GM13976 (cell line): ENCODE measurements at places on chromosomes 1 and 21.
A peak's percentile ranks its signal among the peaks of the same experiment; 100 is the strongest.

- DNase-seq = no peak
Observed at GRCh38 chr21:31213787-31214186, 130.3 kb downstream of the TIAM1 start.

- DNase-seq = no peak
Observed at GRCh38 chr1:155379180-155379579, 58.5 kb downstream of the RUSC1 start.

GRCh38 chr1:182869241-182869666, 30.1 kb downstream of the DHX9 start:
- DNase-seq = no peak

DNA sequence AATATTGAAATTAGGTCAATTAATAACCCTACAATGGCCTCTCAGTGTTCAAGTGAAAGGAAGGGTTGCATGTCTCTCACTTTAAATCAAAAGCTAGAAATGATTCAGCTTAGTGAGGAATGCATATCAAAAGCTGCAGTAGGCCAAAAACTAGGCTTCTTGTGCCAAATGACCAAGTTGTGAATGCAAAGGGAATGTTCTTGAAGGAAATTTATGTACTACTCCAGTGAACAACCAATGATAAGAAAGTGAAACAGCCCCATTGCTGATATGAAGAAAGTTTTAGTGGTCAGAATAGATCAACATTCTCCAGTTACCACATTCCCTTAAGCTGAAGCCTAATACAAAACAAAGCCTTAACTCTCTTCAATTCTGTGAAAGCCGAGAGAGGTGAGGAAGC, 10.0 kb downstream of the MAEL start:
- DNase-seq = no peak

DNA sequence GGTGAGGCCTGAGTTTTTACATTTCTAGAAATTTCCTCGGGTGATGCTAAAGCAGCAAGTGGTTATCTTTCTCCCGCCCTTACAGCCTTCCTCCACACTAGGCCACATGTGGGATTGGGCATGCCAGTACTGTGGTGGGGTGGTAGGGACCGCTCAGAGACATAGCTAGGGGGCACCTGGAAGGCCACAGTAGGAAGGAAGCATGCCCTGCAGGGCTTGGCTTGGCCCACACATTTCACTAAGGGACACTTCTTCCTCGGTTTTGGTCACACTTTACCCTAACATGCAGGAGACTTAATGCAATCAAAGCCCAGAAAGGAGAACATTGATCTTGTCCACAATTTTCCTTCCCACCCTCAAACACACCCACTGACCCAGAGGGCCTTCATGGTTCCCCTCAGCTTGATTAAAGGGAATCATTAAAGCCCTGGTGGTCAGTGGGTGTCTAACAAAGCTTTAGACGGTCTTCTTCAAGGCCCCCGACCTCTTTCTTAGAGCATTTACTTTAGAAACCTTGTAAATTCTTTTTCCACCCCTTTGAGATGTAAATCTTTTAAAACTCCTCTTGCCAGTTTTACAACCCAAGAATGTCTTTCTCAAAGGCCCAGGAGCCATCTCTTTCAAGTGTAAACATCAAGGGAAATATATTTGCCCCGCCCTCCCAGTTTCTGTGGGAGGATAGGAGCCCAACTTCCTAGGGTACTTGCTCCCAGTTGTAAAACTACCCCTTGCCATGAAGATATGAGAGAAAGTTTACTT, 246.4 kb upstream of the PTBP2 start:
- no peak for DNase-seq

- no peak for DNase-seq
Observed at GRCh38 chr1:215282557-215282956, 200.0 kb downstream of the KCNK2 start.

DNA sequence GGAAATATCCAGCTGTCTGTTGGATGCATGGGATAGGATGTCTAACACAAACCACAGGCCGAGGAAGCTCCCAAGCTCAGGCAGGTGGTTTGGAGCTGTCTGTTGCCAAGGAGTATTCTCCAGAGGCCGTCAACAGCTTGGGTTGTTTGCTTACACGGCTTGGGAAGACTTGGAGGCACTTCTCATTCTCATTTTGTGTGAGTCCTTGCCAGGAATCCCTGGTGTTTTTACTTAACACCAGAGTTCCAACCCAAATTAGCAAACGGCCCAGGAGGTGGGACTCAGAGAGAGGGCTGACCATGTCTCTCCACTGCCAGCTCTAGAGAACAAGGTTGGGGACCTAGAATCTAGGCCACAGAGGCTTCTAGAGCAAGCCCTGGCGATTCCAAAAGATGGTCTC, 72.7 kb upstream of the FAM20B start:
- no peak for DNase-seq

DNA sequence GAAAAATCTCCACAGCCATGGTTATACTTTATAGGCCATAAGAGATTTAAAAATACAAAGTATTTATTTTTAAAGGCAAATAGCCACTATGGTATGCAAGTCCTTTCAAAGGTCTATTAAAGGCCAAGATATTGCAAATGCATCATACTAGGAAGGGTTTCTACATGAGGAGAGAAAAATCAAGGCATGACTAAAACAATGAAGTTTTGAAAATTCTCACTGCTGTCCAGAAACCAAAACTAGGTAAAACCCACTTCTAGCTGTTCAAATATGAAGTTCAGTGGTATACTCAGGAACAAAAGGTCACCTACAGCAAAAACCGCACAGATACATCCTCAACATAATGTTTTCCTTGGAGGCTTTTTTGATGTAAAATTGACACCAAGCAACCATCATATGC, 75.0 kb downstream of the EPS15 start:
- DNase-seq = peak; percentile 15

DNA sequence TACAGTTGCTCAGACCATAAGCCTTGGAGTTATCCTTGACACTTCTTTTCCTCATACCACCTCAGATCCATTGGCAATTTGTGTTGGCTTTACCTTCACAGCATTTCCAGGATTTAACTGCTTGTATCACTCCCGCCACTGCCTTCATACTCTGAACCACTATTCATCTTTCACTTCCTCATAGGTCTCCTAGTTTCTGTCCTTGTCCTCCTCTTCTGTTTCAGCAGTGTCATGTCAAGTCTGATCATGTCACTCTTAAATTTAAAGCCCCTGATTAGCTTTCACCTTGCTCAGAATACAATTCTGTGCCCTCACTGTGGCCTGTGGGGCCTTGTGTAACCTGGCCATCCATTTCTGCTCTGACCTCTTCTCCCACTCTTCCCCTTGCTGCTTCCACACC, 34.7 kb upstream of the C1orf115 start:
- peak; percentile 47 for DNase-seq

DNA sequence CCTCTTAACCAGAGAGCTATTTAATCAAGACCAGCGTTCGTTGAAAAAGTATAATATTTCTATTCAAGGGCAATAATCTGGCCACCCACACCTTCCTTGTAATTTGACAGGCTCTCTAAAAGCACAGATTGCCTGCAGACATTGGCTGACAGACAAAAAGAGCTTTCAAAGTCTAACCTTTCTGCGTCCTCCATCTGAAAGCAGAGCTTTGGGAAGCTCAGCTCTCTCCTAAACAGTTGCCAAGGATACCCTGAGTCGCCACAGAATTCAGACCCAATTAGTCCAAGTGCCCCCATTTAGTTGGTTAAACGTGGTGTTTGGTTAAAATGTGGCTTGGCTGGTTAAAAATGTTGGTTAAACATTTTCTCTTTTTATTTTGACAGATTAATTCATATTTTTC, 33.7 kb upstream of the PLA2G2C start:
- DNase-seq = no peak

DNA sequence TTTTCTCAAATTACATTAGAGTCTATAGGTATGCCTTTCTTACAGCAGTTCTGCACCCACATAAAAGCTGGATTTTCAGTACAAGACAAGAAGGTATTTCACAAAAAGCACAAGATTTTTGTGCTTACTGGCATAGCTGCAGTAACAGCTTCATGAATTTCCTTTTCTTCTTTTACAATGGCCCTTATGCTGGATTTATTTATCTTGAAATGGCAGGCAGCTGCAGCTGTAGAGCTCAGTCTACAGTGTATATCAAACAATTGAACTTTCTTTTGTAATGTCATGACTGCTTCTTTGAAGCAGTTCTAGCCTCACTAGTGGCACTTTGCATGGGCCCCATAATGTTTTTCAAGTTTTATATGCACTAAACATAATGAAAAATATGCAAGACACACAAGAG, 510.2 kb downstream of the KCNT2 start:
- no peak for DNase-seq

DNA sequence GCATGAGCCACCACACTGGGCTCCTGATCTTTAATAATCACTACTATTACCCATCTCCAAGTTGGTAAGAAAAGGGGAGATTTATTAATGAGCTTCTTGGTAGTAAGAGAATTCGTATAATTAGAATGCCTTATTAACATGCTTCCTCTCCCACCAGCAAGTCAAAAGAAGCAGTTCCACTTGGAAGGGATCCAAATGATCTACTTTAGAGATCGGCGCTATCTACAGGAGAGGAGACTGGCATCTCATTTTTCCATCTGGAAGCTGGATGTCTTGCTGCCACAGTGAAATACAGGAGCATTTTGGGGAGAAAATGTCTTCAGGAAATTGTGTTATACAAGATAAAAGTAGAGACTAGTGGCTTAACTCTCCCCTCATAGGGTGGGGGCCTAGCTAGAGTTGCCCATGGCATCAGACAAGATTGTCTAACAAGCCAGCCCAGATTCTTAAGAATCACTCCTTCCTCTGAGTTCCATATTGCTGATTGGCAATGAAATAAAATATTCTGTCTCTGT, 33.6 kb upstream of the CAMSAP2 start:
- DNase-seq = no peak

DNA sequence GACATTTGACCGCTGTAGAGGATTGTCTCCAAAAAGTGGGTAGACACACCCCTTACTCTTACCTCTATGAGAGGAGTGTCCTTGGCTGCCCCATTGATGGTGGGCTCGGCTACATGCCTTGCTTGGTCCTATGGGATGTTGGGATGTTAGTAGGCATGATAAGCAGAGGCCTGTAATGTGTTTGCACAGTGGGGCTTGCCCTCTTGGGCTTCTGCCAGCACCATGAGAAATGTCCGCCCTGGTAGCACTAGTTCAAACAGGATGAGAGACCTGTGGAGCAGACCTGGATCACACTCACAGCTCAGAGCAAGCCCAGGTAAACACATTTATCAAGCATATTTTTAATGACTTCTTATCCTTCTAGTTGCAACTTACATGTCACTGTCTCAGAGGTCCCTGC, 54.2 kb downstream of the SH3GLB1 start:
- DNase-seq = no peak

DNA sequence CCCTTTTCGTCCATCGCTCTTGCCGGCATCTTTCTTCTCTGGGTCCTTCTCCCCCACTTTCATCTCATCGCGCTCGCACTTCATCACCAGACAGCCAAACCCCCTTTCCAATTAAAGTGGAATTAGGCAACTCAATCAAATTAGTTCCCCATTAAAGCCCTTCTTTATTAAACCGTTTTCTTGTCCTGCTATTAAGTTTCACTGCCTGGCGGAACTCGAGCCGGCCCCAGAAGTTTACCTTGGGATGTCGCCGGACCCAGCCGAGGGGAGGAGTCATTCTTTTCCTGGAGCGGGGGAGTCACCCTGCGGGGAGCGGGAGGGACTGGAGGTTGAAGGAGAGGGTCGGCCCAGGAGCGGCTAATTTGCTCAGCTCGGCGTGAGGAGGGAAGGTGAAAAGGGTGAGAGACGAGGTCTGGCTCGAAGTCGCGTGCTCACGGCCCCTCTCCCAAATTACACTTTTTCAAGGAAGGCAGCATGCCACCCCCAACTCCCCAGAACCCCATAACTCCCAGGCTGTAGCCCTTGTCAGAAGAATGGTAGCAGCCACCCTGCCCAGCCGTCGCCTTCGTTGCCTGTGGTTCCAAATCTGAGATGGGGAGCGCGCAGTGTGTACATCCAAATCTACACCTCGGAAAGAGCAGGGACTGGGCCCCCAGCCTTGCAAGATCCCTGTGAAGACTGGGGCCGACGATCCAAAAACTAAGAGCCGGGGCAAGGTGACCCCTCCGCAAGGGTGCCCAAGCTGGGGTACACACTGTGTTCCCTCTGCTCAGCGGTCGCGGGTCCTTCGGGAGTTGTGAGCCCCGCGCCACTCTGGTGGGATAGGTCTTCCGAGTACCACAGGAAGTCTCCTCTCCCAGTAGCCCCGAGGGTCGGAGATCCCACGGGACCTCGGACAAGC, 6.4 kb downstream of the DMRTA2 start:
- peak; percentile 38 for DNase-seq

DNA sequence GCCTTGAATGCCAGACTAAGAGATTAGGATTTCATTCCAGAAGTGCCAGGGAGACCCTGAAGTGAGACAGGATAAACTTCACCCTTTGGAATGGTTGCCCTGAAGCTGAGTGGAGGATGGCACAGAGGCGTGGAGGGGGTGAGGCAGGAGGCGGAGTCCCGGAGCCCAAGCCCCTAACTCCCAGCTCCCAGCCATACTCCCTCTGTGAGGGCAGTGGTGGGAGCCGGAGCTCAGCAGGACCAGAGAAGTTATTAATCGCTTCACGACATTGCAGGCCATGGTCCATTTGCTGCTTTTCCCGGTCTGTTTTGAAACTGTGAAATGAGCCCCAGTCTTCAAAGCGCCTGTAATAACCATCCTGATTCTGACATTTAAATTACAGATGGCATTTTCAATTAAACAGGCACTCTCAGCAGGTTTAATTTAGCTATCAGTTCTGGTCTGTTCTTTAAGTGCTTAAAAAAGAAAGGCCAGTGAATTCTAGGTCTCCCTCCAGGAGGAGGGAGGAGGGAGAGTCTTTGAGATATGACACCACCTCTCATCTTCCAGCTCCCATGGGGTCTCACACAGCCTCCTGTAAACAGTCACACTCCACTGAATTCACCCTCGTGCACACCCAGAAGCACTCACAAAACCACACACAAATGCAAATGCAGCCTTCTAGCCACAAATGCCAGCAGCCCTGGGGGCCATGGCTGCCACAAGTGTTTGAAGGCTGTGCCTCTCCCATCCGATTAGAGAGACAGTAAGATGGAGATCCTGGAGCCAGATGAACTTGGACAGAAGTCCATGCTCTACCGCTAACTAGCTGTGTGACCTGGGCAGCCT, 19.6 kb downstream of the FBXO2 start:
- no peak for DNase-seq

DNA sequence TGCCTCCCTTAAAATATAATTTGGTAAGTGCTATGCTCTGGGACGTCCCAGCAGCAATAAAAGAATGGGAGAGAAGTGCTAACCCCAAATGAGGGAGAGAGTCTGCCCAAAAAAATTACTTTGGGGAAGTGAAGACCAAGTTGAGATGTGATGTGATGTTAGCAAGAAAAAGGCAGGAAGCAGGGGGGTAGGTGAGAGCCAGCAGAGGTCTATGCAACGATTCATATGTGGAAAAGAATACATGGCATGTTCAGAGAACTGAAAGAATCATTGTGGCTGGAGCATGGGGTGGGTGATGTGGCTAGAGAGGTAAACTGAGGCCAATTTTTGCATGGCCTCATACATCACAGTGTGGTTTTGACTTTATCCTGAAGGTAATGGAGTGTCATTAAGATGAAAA, 5.6 kb upstream of the CTPS1 start:
- DNase-seq = no peak
